Naive thymus-derived CD4-positive, alpha-beta T cell (primary cell): ENCODE measurements at places on chromosomes 11 and 22.

DNA sequence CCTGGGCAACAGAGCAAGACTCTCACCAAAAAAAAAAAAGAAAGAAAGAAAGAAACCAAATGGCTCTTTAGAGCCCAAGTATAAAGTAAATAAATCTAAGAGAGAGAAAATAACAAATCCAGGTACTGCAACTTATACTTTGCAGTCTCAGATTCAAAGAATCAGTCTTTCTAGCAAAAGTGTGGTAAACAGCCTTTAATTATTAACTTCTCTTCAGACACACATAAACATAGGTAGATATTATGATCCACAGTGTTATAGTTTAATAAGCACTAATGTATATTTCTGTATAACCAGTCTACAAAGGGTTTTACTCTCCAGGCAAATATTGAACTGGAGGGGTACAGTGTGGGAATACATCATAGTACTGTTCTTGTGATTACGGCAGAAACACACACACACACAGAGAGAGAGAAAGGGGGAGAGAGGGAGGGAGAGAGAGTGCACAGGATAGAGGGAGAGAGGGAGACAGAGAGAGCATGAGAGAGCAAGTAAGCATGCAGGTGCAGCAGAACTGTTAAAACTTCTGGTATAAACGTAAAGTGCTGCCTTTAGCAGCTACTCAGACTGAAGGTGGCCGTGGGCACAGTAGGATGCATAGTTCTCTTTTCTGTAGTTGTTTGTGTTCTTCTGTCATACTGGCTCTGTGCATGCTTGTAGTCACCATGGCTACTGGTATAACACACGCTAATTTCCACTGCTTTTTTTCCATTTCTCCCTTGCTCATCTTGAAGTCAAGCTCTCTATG, 32.3 kb downstream of the MTMR2 start:
- DNase-seq, result no peak

GRCh38 chr11:70240337-70240736, 30.2 kb upstream of the PPFIA1 start:
- DNase-seq, result no peak

GRCh38 chr22:35276019-35276418, 18.7 kb downstream of the HMGXB4 start:
- no peak for DNase-seq

GRCh38 chr11:110249066-110249465, 47.3 kb downstream of the RDX start:
- DNase-seq, result peak; percentile 16

- peak; percentile 74 for DNase-seq
Observed at GRCh38 chr11:62612366-62613290, at the start of the genes EML3 and ROM1. EML3 (minus strand) TSS chr11:62612775; CDS start chr11:62612457, 318 bp downstream. ROM1 (plus strand) TSS chr11:62613257; CDS start chr11:62613282, 25 bp downstream.

GRCh38 chr11:130269326-130269943, 45.3 kb downstream of the ZBTB44 start:
- DNase-seq, result no peak
